ENCODE measurements at places on chromosomes 13 and 19.

DNA sequence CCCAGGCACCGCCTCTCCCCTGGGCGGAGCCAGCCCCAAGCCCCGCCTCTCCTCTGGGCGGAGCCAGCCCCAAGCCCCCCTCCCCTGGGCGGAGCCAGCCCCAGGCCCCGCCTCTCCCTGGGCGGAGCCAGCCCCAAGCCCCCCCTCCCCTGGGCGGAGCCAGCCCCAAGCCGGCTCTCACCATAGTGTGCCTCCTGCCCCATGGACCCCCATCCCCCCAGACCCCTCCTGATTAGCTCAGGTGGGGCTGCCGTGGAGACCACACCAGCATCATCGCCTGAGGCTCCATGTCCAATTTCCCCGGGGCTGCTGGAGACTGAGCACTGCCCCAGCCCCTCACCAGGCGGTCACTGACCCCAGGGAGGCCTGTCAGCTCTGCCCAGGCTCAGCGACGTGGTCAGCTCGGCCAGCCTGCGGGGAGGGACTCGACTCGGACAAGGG is 4.2 kb upstream of the MADCAM1 start:
- DNase-seq: no peak

DNA sequence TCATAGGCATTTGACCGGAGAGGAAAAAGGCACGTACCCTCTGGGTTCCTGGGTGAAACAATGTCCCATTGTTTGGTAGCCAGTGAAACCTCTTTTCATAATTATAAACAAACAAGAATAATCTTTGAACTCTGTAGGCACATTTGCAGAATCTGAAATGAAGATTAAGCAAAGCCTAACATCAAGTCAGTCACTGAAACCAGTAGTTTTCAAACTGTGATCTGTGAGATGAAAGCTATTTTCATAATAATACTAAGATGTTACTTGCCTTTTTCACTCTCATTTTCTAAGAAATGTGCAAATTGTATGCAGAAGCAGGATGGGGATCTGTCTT is 105.4 kb downstream of the WDFY2 start:
- no peak for DNase-seq

- peak; percentile 93 for DNase-seq
Measured at GRCh38 chr13:74287724-74288169, 153.5 kb upstream of the KLF12 start.

DNA sequence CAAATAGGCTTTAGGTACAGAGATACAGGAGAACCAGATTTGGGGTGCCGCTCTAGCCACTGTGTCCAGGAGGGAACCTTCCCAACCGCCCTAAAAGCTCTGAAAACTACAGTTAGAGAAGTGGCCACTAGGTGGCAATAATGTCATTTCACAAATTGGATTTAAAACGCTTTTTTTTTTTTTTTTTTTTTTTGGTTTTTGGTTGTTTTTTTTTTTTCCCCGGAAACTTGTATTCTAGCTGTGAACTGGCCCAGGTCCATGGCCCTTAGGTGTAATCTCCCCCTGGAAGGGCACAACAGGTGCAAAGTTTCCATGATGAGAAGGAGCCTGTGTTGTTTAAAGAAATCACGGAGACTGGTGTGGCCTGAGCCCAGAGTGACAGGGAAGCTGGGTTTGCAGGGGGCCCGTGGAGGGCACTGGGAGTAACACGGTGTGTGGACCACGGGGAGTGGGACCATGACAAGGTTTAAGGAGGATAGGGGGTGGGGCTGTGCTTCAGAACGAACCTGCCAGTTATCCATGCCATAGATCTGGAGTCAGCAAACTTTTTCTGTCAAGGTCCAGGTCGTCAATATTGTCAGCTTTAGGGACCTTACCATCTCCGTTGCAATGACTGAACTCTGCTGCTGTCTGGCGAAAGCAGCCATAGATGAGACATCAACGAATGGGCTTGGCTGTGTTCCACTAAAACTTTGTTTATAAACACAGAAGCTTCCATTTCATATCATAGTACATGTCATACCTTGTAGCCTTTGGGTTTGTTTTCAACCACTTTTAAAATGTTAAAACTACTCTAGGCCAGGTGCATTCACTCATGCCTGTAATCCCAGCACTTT is 10.1 kb downstream of the OR1I1 start:
- DNase-seq: peak; percentile 45

- no peak for DNase-seq
Measured at GRCh38 chr19:46601318-46602224, at the start of gene CALM3. Gene CALM3, plus strand, starts transcription at chr19:46601330. Its CDS starts 105 bp downstream, at chr19:46601435.

DNA sequence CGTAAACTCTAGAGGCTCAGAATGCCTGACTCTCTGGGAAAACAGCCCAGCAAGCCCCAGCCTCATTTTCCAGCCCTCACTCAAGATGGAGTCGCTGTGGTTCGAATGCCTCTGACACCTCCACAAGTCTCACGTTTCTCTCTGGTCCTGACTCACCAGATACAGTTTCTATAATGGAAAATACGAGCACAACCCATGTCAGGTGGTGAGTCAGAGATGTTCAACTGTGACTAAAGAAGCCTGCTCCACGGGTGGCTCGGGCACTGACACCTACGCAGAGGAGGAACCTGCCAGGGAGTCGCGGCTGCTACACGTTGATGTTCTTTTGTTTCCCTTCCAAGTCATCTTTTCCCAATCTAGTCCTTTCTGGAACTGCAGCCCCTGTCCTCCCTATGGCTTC is 87.1 kb upstream of the STK24 start:
- DNase-seq: no peak

DNA sequence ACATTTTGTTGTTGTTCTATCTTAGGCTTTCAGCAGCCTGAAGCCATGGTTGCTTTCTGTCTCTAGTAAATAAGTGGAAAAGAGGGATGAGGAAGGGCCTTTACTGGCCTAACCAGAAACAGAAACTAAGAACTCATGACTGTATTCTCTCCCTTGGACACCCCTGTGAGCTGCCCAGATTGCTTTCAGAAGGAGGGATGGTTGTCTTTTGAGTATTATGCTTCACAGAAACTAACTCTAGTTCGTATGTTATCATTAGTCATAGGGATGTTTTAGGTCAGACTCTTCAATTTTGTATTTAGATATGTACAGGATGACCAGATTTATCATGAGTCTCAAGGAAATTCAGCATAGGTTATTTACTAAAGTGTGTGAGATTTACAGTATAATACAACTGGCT is 17.5 kb downstream of the BORA start:
- no peak for DNase-seq

DNA sequence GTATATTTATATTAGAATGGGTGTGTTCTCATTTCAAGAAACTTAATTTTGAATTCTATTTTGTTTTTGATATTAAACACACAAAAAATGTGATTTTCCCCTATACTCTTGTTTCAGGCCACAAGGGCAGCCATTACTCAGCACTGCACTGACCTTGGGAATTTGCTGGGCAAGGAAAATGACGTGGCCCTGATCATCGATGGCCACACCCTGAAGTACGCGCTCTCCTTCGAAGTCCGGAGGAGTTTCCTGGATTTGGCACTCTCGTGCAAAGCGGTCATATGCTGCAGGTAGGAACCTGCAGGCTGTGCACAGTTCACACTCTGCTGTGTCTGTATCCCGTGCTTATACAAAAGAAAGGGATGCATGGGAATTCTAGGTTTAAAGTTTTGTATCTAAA is 327.3 kb downstream of the ATP8A2 start:
- DNase-seq: no peak

DNA sequence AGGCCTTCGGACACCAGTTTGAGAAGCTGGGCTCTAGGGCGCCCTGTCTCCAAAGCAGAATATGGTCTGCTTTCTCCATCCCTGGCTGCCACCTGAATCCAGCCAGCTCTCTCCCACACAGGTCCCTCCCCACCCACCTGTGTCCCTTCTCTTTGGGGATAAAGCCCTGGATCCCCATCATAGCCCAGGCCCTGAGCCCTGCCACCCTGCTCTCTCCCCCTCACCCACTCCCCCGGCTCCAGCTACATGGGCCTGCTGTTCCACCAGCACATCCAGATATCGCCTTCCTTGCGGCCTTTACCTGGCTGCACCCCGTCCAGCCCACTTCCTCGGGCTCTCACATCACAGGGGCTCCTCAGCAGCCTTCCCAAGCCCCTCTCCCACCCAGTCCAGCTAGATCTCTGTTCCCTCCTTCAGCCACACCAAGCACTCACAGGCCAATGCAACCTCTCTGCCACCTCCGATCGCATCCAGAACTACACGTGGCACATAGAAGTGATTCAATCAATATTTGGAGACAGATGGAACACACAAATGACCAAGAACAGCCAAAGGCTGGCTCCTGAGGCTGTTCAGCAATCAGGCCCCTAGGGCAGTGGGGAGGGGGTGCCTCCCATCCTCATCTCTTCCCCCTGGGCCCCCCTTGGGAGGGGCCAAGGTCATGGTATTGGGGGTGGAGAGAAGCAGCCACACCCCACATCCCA is 7.6 kb downstream of the AKT2 start:
- DNase-seq: no peak

GRCh38 chr13:108733022-108733560 is 103.7 kb downstream of the MYO16 start:
- no peak for DNase-seq

DNA sequence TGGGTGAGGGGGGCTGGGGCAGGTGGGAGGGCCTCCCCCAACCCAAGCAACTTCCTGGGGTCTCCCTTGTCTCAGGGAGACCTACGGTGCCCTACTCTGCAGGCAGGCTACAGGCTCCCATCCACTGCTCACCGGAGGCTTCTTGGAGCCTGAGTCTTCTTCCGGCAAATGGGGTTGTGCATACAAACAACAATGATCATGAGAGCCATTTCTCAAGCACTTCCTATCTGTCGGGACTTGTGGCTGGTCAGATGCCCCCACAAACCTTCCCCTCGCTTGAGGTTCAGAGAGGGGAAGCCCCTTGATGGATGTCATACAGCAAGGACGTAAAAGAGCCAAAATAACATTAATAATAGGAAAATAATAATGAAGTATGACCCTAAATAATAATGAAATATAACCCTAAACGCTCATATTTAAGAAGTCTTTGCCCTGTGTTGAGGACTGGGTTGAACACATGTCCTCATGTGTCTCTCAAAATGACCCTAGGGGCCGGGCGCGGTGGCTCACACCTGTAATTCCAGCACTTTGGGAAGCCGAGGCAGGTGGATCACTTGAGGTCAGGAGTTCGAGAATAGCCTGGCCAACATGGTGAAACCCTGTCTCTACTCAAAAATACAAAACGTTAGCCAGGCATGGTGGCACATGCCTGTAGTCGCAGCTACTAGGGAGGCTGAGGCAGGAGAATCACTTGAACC is 727 bp downstream of the CD37 start:
- no peak for DNase-seq

GRCh38 chr19:12364391-12365235 is 870 bp downstream of the ZNF442 start:
- no peak for DNase-seq

DNA sequence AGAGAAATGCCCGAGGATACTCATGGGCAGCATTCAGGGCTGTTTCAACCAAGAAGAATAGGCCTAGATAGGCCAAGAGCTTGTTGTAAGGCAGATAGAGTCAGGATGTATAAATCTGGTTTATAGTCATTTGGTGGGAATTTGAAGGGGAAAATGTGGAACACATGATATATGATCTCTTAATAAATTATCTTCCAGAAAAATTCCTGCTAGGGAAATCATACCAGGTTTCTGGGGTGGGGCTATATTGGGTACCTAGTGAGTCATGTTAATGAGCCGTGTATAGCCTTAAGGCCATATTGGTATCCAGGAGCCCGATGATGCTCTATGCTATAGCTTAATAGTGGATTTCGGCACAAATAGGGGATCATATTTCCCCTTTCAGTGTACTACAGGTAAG is 51.5 kb upstream of the HTR2A start:
- no peak for DNase-seq

DNA sequence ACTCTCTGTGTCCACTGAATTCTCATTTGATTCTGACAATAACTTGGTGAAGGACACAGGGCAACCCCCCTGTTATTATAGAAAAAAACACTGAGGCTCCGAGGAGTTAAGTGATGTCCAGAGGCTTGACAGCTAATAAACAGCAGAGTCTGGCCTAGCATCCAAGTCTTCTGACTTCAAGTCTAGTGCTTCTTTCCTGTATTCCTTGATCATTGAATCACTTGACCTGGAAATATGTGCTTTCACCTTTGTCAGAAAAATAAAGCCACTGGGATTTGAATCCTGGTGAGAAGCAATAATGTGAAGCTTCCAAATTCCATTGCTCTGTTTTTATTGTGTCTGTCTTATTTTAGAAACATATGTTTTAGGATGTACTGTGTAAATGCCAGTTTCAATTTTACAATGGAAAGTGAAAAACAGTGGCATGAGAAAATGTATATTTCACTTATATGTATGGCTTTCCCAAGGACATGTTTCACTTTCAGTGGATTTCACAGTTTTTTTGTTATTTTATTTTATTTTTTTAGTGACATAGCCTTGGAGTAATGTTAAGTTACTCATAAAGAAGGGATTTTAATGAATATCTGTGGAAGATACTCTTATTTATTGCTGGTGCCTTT is 190.2 kb downstream of the GPC6 start:
- no peak for DNase-seq

DNA sequence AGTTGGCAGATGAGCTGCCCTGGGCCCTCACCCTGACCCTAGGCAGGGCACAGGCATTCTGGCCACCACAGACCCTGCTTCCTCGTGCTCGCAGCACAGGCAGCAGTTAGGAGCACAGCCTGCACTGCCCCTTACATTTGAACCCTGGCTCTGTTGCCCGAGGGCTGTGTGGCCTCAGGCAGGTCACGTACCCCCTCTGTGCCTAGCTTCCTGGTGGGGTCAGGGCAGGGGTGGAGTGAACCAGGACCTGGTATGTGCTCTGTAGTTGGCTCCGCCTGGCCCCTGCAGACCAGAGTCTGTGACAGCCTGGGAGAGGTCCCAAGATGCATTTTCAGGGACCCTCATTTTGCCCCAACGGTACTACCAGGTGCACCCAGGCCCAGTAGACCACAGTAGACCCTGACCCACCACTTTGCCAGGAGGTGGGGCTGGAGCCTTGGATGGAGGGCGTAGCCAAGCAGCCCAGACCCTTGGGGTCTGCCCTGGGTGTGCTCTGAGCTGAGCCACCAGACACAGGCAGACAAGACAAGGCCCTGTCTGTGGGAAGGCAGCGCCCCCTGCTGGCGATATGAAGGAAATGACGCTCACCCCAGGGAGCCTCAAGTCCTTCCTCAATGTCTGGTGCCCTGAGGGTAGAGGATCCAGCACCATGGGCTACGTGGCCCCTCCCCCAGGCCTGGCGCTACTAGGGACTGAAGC is 9.1 kb downstream of the LYL1 start:
- DNase-seq: peak; percentile 52

GRCh38 chr19:57675881-57676280 is 5.9 kb upstream of the ZNF551 start:
- DNase-seq: no peak

GRCh38 chr13:107144432-107144831 is 576.5 kb upstream of the ARGLU1 start:
- DNase-seq: no peak

DNA sequence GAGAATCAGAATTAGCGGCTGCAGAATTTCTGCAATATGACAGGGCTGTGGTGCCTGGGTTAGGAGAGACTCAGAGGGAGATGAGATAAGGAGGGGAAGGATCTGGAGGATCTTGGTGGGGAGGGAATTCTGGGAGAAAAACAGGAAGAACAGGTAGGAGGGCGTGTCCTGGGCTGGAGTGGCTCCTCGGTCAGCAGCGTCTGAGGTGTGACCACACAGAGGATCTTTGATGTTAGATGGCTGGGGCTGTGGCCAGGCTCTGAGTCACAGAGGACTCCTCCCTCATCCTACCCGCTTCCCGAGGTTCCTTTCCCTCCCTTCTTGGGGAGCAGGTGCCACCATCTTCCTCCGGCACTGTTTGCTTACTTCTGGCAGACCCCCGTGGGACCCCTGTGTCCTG is 6.4 kb upstream of the KLK6 start:
- no peak for DNase-seq

All from NCI-H345 (cell line).